ENCODE measurements at places on chromosomes 13 and 19. TPM values are rescaled to one million over a fixed set of nuclear protein-coding genes. Genes with fewer than 3 reads are reported as not detected.

The CASP14 gene
- under 0.01 TPM for total RNA-seq

The DACT3 gene
- total RNA-seq, result not detected

The LYPD5 gene
- total RNA-seq, result 16.4 TPM

The FXYD7 gene
- total RNA-seq, result not detected

The OLFM4 gene
- not detected for total RNA-seq

The MPV17L2 gene
- 21.9 TPM for total RNA-seq

The APOC1 gene
- not detected for total RNA-seq

The TIMM50 gene
- 82.4 TPM for total RNA-seq

The ZNF302 gene
- total RNA-seq, result 15.9 TPM

The ALG11 gene
- 28.8 TPM for total RNA-seq

The ZNF541 gene
- total RNA-seq, result under 0.01 TPM

The ZNF528 gene
- 39.9 TPM for total RNA-seq

The TJP3 gene
- 1.0 TPM for total RNA-seq

The TMPRSS9 gene
- not detected for total RNA-seq

The SLAIN1 gene
- 0.28 TPM for total RNA-seq

The CPB2 gene
- not detected for total RNA-seq

The POSTN gene
- total RNA-seq, result 1.0 TPM

The RPL28 gene
- total RNA-seq, result 276 TPM

The MIPEP gene
- 18.2 TPM for total RNA-seq

The SIGLEC5 gene
- not detected for total RNA-seq

The RASIP1 gene
- total RNA-seq, result 0.71 TPM

The GPATCH1 gene
- 9.4 TPM for total RNA-seq

The SYDE1 gene
- total RNA-seq, result 1.0 TPM

The ZNF43 gene
- total RNA-seq, result 1.0 TPM

The ZNF709 gene
- total RNA-seq, result 1.1 TPM

The GEMIN7 gene
- total RNA-seq, result 27.0 TPM

The GIPC3 gene
- not detected for total RNA-seq

The CLEC11A gene
- under 0.01 TPM for total RNA-seq

The HSH2D gene
- total RNA-seq, result 0.43 TPM

The HSD17B14 gene
- total RNA-seq, result 2.9 TPM

The LGI4 gene
- not detected for total RNA-seq

The THSD1 gene
- total RNA-seq, result 24.2 TPM

The KLK12 gene
- total RNA-seq, result 0.14 TPM

The CCDC122 gene
- 14.5 TPM for total RNA-seq

The OLFM2 gene
- total RNA-seq, result 1.7 TPM

The C19orf38 gene
- 0.71 TPM for total RNA-seq

The SLC10A2 gene
- not detected for total RNA-seq

The GRIK5 gene
- total RNA-seq, result 0.34 TPM

The SGTA gene
- total RNA-seq, result 41.6 TPM

The TRPC4 gene
- not detected for total RNA-seq

The BRCA2 gene
- 2.7 TPM for total RNA-seq

The SIGLEC10 gene
- total RNA-seq, result not detected
